Panc1 (cell line): ENCODE measurements at places on chromosomes 12 and 14. TPM values are rescaled to one million over a fixed set of nuclear protein-coding genes. Genes with fewer than 3 reads are reported as not detected.

DNA sequence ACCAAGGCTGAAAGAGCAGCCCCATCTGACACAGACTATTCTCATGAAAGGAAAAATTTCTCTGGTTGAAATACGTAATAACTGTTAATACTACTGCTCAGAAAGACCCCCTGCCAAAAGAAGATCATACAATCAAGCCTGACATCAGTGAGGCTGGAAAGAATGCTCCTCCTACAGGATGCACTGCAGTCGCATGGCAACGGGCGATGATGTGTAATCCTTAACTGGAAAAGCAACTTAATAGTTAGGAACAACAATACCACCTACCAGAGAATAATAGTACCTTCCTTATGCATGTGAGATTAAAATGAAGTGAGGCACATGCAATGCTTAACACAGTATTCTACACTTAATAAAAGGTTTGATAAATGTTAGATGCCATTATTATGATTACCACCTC lies 1.2 kb upstream of the GOLGA5 start:
- no peak for DNase-seq

GRCh38 chr12:124867401-124867930 lies 3.8 kb upstream of the SCARB1 start:
- no peak for DNase-seq

- no peak for DNase-seq
Measured at GRCh38 chr14:45114327-45114726, 20.0 kb downstream of the FKBP3 start.

GRCh38 chr12:23803540-23803939 lies 145.9 kb downstream of the SOX5 start:
- DNase-seq, result no peak

- peak; percentile 85 for DNase-seq
Measured at GRCh38 chr12:89019439-89020120, 332.7 kb downstream of the DUSP6 start.

- DNase-seq, result no peak
Measured at GRCh38 chr12:76552343-76552938, 7.1 kb downstream of the OSBPL8 start.

DNA sequence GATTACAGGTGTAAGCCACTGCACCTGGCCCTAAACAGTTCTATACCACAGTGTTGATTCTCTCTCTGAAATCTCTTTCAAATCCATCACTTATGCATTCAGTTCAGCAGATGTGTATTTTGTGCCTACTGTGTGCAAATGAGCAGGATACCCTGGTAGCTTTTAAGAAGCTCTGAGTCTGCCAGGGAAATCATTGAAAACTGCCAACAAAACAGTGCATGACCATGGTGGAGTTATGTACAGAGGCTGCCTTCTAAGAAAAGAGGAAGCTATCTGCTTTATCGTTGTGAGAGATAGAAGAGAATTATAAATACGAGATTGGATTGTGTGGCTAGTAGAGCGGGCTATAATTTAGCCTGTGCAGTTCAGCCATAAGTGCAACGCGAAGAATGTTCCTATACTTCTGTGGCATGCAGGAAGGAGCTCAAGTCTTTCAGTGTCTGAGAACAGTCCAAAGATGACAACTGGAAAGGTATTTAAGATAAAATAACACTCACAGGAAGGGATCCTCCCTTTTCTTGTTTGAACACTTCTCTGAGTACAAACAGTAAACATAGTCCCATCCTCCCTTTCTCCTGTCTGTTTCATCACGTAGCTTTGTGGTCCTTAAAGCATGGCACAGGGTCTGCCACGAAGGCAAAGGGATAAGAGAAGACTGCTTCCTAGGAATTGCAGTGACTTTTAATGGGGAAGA lies 4.3 kb downstream of the DIP2B start:
- no peak for DNase-seq

DNA sequence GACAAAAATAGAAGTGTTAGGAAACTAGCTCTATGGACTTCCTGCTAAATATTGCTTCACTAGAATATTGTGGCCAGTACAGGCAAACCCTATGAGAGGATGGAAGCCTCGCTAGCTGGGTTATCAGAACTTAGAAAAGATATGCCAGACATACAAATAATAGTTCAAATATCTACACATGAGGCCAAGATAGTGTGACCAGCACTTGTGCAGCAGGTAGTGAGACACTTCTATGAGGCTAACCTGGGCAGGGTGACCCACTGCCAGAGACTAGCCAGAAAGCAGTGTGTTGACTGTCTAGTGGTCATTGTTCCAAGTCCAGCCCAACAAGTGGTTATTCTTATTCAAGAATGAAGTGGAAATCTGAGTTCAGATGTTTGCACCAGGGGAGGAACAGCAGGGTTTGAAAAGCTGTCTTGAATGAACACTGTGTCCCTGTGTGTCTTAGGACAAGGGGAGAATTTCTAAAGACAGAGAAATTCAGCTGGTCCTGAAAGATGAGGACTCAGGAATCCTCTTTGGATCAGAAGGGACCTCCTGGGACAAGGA lies 16.3 kb downstream of the TSPAN8 start:
- no peak for DNase-seq

GRCh38 chr14:95889236-95889979 lies 12.8 kb downstream of the TUNAR start:
- DNase-seq, result no peak

GRCh38 chr14:24052656-24053547 lies 1.1 kb downstream of the CARMIL3 start:
- no peak for DNase-seq

DNA sequence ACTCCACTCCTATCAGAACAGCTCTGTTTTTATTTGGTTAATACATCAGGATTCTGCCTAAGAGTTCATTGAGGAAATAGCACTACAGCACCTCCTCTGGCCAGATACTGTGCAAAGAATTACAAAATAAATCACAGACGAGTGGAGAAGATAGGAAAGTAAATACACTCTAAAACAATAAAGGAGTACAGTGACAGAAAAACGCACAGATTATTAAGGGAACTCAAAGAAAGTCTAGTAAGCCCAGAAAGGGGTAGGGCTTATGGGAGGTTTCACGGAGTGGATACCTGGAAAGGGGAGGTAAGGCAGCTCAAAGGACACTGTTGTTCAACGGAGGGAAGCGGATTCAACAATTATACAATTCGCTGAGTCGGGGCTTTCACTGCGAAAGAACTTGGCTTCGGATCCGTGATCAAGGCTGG lies 5.5 kb downstream of the OR10AD1 start:
- peak; percentile 59 for DNase-seq

DNA sequence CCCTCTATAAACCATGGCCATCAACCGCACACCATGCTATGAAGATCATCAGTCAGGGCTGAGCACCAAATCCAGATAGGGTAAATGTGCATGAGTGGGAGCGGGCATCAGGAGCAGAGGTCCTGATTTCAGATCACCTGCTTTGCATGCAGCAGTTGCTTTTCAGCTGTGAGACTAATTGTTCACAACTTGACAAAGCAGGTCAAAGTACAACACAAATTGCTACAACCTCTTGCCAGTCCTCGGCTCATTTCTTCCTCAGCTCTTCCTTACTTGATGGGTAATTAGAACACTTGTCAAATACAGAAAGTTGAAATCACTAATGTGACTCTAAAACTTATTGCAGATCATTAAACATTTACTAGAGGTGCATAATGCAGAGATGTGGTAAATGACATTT lies 171.6 kb downstream of the PPM1H start:
- DNase-seq, result no peak

DNA sequence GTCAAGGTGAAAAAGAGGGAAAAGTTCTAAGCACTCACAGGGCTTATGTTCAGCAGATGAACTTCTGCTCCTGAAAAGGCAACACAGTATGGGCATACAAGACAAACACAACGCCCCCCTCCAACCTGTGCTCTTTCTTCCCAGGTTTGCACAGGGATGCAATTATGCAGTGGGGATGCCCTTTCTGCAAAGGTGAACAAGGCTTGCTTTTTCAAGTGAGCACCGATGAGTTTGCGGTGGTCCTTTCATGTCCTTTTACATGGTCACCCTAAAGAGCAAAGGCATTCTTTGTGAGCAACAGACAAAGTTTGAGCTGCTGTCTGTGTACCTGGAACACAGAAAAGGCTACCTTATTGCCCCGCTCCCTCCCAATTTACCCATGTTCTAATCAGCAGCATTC lies 6.7 kb downstream of the KITLG start:
- no peak for DNase-seq

DNA sequence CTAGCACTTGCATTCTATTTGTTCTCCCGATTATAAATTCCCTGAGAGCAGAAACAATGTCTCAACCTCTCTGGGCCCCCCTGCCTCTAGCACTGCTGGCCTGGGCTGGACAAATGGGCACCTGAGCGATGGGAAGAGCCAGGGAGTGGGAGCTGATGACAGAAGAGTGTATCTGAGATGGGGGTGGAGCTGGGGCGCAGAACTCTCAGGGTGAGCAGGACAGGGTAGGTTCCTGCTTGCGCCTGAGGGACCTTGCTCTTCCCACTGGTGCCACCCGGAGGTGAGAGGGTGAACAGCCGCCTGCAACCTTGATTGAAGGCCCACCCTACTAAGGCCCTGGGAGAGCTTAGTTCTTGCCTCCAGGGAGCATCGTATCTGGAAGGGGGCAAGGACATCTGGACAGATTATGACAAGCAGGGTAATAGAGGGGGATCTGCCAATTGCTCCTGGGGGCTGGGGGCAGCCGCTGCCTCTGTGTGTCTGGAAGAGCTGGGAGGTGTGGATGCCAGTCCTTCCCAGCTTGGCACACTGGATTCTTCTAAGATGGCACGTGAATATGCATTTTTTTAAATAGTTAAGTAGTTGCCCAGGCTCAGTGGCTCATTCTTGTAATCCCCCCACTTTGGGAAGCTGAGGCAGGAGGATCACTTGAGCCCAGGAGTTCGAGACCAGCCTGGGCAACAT lies 43.0 kb upstream of the TSPAN9 start:
- DNase-seq, result no peak

DNA sequence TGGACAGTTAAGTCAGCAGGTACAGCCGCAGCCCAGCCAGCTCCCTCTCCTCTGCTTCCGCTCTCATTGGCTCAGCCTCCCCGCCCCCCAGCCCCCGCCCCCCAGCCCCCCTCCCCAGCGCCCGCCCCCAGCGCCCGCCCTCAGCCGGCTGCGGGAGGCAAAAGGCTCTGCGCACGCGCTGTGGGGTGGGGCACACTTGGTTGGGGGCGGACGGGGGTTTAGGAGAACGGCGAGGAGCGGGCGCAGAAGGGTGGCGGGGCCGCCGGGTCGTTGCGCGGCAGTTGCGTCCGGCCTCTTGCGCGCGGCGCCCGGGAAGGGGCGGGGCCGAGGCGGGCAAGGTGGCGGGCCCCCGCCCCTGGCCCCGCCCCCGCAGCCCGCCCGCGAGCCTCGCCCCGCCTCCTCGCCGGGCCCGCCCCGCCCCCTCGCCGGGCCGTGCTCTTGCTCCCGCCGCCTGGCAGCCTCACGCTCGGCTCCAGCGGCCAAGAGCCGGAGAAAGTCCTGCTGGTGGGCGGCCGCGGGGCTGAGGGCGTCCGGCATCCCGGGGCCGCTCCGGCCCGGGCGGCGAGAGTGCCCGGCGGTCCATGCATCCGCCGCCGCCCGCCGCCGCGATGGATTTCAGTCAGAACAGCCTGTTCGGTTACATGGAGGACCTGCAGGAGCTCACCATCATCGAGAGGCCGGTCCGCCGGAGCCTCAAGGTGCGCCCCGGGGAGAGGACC lies at the start of gene PPP4R4:
TSS of gene PPP4R4 (plus strand) at position 438 of the 719 bp plus-strand sequence. CDS start at position 582, 144 bp downstream.
- DNase-seq, result no peak

- DNase-seq, result no peak
Measured at GRCh38 chr14:98130691-98131090, 1141.3 kb downstream of the BCL11B start.

DNA sequence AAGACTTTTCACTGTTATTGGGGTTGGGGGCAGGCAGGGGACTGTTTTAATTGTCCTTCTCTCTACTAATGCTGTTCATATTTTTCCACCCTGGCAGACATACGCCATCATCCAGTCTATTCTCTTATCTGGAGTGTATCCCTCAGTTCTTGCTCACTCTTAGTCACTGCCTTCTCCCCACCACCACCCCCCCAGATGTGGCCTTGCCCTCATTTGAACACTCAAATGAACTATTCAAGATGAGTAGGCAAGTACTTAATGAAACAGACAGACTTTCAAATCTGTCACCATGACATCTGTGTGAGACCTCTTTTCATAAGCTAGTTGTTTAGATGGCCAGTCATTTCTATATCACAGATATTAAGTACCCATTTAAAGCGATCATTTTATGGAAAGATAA lies 10.1 kb downstream of the NUDT4 start:
- DNase-seq, result no peak

GRCh38 chr12:14057895-14058294 lies 76.5 kb upstream of the GRIN2B start:
- no peak for DNase-seq

GRCh38 chr12:49672301-49673217 lies 34.6 kb downstream of the FMNL3 start:
- no peak for DNase-seq

GRCh38 chr14:103204852-103205540 lies 81.7 kb downstream of the TNFAIP2 start:
- DNase-seq, result no peak

- DNase-seq, result no peak
Measured at GRCh38 chr12:75921622-75922289, 109.8 kb downstream of the PHLDA1 start.

GRCh38 chr12:102396276-102396675 lies 84.1 kb downstream of the IGF1 start:
- no peak for DNase-seq

DNA sequence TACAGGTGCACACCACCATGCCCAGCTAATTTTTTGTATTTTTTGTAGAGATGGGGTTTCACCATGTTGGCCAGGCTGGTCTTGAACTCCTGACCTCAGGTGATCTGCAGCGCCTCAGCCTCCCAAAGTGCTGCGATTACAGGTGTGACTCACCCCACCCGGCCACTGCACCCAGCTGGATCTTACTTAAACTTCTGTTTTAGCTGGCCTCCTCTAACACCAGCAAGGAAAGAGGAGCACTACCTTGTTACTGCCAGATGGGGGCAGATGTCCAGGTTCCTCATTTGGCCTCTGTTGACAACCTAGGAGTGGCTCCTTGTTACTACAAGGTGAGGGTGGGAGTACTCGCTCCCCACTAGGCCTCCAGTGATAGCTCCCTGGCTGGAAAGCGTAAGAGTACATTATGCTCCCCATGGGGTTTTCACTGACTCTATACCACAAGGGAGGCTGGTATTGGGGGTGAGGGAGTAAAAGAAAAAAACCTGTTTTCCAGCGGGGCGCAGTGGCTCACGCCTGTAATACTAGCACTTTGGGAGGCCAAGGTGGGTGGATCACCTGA lies 13.2 kb upstream of the ARF6 start:
- DNase-seq, result no peak

The NID2 gene
- total RNA-seq, result 0.36 TPM

The CD163L1 gene
- total RNA-seq, result not detected

The STX2 gene
- total RNA-seq, result 34.0 TPM

The JDP2 gene
- total RNA-seq, result 17.5 TPM

The KERA gene
- total RNA-seq, result not detected

The CNPY2 gene
- total RNA-seq, result 115 TPM

The PRIMA1 gene
- 0.26 TPM for total RNA-seq

The KRR1 gene
- 161 TPM for total RNA-seq
